Muscle of back (tissue), 13 donors: ENCODE measurements at places on chromosomes 1 and 21. TPM values are rescaled to one million over a fixed set of nuclear protein-coding genes. Genes with fewer than 3 reads are reported as not detected.
A peak's percentile ranks its signal among the peaks of the same experiment; 100 is the strongest.

The PLEKHN1 gene
- polyA plus RNA-seq, result not detected

GRCh38 chr21:14901482-14901958 lies 163.3 kb downstream of the NRIP1 start:
- peak; percentile 70 for DNase-seq

- peak; percentile 55 for DNase-seq
Measured at GRCh38 chr1:166166698-166167571, at the start of gene FAM78B. FAM78B (minus strand) TSS chr1:166167001; CDS start chr1:166166248, 753 bp downstream.

The PTPN22 gene
- polyA plus RNA-seq, result 0.48 TPM

The TRNP1 gene
- polyA plus RNA-seq, result 6.2 TPM
